ENCODE measurements at places on chromosomes 5 and 9.

- DNase-seq, result peak; percentile 64
These were observed 550 bp downstream of the CORO2A start for GRCh38 chr9:98191671-98192502.

GRCh38 chr5:90613918-90614504 is 55.4 kb downstream of the ADGRV1 start:
- no peak for DNase-seq

- DNase-seq, result peak; percentile 31
These were observed 109.7 kb upstream of the ALDH1B1 start for GRCh38 chr9:38282756-38283155.

GRCh38 chr5:92002721-92003274 is 619.7 kb upstream of the ARRDC3 start:
- no peak for DNase-seq

DNA sequence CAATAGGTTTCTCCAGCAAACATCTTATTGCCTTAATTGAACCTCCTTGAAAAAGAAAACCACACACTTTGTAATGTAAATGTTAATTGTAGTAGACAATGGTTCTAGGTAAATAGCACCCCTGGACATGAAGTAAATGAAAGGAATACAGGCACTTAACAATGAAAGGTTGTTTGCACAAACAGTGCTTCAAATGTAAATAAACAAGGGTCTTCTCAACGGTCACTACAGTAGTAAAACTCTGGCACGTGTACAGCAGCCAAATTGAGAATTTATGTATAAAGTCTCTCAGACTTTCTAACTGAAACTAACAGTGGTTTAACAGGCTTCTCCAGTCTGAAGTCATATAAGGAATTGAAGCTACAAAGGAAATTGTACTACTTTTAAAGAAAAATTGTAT is 218.3 kb downstream of the MEF2C start:
- DNase-seq, result no peak

- no peak for DNase-seq
These were observed 53.4 kb downstream of the AQP7 start for GRCh38 chr9:33348998-33349397.

DNA sequence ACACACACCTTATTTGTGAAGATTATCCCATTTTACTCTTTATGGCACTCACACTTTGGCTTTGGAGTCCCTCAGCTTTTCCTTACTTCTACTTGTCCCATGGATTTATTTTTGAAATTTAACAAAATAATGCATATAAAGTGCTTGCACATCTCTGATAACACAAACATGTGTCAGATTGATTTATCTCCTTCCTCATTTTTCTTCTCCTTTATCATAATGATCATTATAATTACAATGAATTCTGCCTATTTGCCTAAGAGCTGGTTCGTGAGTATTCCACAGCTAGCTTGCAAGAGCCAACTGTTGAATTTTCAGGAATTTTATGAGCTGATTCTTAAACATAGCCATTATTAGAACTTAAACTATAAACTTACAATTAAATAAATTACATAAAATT is 347.7 kb downstream of the CHSY3 start:
- DNase-seq, result no peak

DNA sequence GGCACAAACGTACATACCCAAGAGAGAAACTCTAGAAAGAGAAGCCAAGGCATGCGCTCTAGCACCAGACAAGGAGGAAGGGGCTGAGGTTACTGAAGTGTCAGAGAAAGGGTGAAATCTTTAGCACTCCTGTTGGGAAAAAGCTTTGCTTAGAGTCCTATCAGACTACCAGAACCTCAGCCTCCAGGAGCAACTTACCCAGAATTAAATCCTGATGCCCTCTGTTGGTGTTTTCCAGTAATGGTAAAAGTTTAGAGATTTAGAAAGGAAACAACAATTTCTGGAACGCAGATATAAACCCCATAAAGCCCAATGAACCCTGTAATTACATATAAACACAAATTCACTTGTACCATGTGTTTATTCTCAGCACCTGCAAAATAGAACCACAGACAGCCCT is 33.2 kb upstream of the ASTN2 start:
- DNase-seq, result no peak

GRCh38 chr9:69121155-69122081 is 52.7 kb upstream of the TJP2 start:
- peak; percentile 78 for DNase-seq

DNA sequence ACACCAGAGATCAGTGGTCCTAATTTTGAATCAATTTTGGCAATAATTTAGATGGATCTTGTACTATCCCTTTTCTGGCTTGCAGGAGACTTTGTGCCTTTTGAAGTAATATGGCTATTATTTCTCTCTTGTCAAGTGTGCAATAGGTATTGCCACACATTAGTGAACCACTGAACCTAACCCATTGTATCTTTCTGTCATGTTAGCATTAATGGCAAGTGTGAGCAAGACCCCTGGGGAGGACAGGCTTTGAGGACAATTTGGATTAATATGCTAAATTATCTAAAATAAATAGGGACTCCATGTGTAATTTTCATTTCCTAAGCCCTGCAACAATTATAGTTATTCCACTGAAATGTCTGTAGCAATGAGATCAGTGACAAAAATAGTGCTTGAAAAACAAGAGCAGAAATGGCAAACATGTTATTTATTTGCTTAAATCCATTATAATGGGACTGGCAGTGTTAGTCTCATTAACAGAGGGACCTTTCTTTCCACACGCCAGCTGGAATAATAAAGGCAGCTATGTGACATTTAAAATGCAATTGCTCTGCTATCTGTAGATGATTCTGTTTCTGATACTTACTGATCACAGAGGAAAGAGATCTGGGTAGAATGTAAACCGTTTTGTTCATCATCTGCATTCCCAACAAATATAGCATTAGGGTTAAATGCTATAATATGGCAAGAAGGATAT is 753.3 kb upstream of the ZNF608 start:
- no peak for DNase-seq

GRCh38 chr9:137380171-137380570 is 42.8 kb downstream of the EXD3 start:
- no peak for DNase-seq

- no peak for DNase-seq
These were observed 269.0 kb downstream of the GADD45G start for GRCh38 chr9:89873801-89874200.

GRCh38 chr9:36102742-36103495 is 33.6 kb upstream of the GLIPR2 start:
- DNase-seq, result peak; percentile 75

DNA sequence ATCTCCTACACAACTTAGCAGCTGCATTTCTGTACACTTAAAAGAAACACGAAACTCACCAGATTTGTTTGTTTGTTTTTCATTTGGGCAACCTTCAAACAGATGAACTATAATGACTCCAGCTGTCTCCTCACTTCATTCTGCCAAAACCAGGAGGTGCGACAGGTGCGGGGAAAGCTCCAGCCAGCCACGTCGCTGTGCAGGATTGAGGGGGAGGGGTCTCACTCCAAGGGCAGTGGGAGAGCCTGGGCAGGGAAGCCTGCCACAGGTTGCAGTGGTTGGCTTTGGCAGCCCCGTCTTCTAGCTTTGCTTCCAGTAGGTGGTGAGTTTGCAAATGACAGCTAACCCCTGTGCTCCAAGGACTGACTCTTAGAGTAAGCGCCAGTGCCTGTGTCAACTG is 215.8 kb downstream of the CEMIP2 start:
- peak; percentile 66 for DNase-seq

- peak; percentile 51 for DNase-seq
These were observed 40.3 kb upstream of the XPA start for GRCh38 chr9:97737429-97737828.

- DNase-seq, result no peak
These were observed 79.6 kb upstream of the SLC25A51 start for GRCh38 chr9:37983381-37984067.

GRCh38 chr5:94693043-94693822 is 74.8 kb downstream of the SLF1 start:
- DNase-seq, result no peak

DNA sequence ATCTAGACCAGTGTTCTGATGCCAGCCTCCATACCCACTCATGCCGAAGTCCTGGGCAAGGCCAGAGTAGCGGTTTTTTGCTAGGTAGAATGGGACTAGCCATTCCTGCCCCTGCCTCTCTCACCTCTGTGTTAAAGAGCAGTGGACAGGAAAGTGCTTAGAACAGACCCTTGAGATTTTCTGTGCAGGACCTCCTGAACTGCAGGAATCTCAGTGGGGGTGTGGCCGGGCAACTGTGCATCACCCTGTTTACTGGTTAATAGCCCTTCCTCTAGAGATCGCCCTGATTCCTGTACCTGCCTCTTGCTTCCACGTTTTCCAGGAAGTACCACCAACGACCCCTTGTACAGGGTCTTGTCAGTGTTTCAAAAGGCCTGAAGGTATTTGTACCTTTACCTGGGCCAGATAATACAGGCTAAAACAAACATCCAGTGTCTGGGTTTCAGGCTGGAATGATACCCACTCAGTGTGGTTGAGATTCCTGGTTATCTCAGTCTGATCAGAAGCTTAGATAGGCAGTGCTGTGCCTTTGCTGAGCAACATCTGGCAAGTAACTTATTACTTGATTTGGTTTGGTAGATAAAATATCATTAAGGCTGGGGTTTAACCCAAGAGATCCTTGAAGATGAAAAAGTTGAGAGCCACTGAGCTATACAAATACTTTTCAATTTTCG is 65.9 kb downstream of the RGS3 start:
- no peak for DNase-seq

DNA sequence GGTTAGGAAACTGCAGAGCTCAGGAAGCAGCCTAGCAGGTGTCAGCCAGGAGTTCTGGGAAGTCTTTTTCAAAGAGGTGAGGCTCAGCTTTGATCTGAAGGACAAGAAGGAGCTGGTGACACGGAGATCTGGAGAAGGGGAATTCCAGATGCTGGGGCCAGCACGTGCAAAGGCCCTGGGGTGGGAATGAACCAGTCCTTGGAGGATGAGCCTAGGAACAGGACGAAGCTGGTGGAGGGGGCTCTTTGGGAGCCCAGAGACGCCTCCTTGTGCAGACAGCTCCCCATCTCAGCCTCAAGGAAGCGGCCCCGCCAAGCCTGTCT is 15.2 kb upstream of the RNU6ATAC start:
- DNase-seq, result no peak

DNA sequence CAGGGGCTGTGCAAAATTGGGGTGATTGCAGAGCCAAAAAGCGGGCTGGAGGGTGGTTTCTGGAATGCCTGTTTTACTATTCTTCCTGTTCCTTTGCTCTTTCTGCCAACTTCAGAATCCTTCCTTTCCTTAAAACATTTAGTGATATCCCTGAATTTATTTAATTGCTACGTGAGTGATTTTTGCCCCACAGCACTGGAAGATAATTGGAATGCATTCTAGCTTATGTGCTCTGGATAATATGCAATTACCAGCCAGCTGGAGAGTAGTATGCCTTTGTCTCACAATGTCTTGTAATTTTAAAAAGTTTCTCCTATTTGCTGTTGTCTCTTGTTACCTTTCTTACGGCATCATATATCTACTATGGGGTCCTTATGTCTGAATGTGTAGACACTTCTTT is 115.8 kb downstream of the SMARCA2 start:
- no peak for DNase-seq

DNA sequence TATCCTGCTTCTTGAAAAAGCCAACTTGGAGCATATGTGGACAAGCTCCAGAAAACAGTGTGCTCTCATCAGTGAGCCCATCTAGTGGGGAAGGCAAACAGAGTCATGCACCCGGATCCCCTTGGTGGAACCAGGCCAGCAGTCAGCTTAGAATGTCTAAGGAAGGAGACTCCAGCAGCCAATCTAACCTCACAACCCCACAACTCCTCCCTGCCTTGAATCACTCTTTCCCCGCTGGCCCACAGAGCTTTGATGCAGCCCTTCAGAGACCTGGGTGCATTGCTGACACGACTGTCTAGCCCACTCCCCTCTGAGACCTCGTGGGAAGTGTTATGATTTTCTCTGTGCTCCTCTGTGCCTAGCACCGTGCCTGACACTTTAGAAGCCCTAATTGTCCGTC is 623.7 kb downstream of the BNC2 start:
- DNase-seq, result no peak

DNA sequence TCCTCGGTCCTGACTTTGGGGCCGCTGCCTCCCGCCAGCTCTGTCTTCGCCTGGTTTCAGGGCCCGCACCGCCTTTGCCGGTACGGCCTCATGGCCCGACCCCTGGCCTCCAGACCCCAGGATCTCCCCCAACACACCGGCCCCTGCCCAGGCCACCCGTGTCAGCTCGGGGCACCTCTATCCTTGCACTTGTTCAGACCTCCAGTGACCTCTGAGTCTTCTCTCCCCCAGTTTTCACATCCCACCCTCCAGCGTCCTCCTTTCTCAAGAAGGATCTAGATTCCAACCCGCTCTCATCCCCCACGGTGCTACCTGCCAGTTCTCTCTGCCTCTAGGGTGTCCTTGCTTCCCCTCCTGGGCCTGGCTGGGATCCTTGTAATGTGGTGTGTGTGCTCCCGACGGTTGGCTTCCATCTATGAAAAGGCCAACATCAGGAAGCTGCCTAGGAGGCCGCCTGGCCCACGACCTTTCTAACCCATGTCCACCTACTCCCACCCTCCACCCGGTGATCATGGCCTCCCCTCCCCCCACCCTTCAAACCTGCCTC is 61.1 kb downstream of the SPATA31C2 start:
- no peak for DNase-seq

DNA sequence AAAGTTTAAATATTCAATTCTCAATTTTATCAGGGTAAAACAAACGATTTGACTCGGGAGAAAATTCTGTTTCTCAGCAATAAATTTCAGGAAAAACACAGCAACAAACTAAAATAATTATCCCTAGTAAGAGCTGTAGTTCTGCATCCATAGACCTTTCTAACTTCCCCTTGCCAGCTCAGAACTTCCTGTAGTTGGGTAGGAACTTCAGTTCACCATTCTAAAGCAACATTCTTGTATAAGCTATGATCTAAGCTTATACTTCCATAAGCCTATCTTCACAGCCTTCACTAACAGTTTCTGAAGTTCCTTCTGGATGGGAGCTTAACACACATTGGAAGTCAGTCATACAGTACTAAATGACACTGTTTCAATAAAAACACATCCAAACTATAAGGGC is 96.6 kb downstream of the UBAP2 start:
- DNase-seq, result no peak

GRCh38 chr9:105299190-105299854 is 54.9 kb downstream of the SLC44A1 start:
- DNase-seq, result no peak

DNA sequence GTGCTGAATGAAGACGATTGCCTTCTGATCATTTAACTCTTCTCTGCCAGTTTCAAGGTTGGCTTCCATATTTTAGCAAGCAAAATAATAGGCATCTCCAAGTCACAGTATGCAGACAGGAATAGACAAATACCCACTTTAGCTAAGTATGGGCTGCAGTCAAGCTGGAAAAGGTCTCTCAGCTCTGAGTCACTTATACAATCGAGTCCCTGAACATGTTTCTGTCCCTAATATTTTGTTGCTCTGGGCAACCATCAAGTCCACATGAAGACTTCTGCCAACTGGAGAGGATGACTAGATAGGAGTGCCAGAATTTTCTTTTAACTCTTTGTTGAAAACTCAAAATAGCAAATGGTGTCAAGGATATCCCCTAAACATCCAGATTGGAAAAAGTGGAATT is 575.3 kb downstream of the RAB3C start:
- DNase-seq, result no peak

- DNase-seq, result no peak
These were observed 506.5 kb downstream of the DMAC1 start for GRCh38 chr9:7293091-7293490.
